ENCODE measurements at places on chromosomes 2 and 18.

DNA sequence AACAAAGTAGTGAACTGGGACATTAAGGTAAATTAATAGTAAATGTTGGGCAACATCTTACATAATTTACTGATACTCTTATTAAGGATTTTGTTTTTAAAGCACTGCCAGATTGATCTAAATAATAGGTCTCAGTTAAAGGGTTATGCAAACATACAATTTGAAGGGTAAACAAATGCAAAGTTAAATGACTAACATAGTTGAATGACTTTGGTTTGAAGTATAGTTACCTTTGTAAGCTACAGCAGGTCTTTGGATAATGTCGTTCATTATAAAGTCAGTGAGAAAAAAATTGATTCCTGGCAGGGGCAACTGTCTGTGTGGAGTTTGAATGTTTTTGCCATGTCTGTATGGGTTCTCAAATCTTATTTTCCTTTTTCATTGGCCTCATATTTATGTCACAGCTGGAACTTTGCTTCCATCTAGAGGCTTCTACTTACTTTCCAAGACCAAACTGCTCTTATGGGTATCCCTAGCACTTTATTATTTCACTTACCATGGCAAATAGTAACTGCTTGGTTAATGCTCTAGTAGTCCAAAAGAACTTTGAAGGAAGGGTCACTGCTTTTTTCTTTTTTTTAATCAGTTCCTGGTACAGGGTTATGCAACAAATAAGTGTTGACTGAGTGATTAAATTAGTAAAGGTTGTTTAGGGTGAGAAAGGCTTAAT, 107.8 kb downstream of the NBEAL1 start:
- no peak for DNase-seq

DNA sequence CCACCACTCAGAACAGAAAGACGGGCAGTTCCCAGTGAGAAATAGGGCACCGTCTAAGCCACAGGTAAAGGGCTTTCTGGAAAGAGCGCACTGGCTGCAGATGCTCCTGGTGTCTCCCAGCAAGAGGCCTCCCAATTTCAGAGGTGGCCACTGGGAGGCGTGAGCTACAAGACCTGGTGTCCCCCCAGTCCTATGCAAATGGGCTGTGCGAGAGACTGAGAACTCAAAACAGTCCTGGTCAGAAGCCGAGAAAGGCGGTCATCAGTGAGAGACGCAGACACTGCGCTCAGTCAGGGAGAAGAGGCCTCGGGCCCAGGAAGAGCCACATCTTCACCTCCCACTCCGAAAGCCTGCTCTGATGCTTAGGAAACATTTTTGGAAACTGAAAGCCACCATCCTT, 179.5 kb downstream of the EIPR1 start:
- peak; percentile 57 for DNase-seq

- DNase-seq, result no peak
Measured at GRCh38 chr2:19026261-19026660, 332.2 kb downstream of the OSR1 start.

- peak; percentile 49 for DNase-seq
Measured at GRCh38 chr2:33272001-33272400, 204.4 kb upstream of the RASGRP3 start.

DNA sequence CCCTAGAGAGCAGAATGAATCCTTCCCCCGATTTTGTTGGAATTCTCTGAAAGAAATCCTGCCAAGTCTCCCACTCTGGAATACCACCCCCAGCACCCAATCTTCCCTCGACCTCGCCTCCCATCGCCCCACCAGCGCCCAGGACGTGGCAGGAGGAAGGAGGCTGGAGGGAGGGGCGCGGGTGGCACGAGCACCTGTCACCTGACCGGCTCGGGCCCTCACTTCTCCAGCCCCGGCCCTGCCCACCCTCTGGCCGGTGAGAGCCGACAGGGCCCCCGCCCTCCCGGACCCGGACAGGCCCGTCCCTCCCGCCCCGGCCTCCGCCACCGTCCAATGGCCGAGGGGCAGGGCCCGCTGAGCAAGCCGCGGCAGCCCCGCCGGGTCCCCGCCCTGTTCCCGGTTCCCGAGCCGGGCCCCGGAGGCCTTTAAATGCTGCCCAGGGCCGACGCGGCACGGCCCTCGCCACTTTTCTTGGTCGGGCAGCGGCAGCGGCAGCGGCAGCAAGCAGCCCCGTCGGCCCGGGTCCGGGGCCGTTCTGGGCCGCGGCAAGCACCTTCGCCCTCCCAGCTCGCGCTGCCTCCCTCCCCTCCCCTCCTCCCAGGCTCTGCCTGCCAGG, at the start of gene LGALSL:
Gene LGALSL, plus strand, starts transcription at position 393 of the 616 bp plus-strand sequence. CDS start 384 bp downstream, outside the sequence.
- DNase-seq, result no peak

GRCh38 chr2:174748948-174749347, 15.3 kb downstream of the CHRNA1 start:
- DNase-seq, result peak; percentile 88

DNA sequence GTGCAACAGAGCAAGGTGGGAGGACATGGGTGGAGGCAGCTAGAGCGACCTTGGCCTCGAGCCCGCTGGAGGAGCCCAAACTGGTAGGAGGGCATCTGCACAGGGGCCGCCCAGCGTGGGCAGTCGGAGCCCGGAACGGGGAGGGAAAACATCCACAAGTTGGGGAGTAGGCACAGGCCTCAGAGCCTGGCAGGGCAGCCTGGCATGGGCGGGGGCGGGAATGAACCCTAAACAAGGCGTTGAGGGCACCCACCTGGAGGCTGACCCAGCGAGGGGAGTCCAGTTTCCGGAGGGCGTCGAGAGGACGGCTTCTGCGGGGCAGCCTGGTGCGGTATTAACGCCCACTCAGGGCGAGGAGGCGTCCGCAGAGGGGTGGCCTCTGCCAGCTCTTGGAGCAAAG, 129.9 kb downstream of the L3MBTL4 start:
- no peak for DNase-seq

GRCh38 chr18:2223449-2223848, 347.9 kb downstream of the METTL4 start:
- no peak for DNase-seq

- DNase-seq, result no peak
Measured at GRCh38 chr2:136376211-136376610, 258.3 kb upstream of the CXCR4 start.

- DNase-seq, result no peak
Measured at GRCh38 chr18:63895190-63895589, 7.7 kb downstream of the SERPINB2 start.
